Heart left ventricle (tissue), 16 donors: ENCODE measurements at places on chromosomes 2 and 18. TPM values are rescaled to one million over a fixed set of nuclear protein-coding genes. Genes with fewer than 3 reads are reported as not detected.

Gene GPR45
- total RNA-seq, result not detected

Gene FAM161A
- 2.6 TPM for total RNA-seq

DNA sequence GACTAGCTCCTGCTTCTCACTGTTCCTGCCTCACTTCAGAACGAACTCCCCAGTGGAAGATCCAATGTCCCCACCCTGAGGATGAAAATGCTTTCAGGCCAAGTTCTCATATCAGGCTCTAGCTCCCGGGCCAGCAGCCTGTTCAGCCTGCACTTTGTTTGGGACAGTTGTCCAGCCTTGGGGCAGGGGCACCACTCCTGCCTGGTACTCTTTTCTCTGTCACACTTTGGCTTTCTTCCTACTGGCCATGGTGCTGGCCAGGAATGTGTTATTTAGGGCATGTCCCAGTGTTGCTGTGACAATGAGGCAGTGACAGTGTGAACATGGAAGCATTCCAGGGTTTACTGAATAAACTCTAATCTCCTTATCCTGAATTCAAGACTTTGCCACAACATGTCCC is 154.1 kb downstream of the GALNT14 start:
- no peaks in the 10 kb centered on the region for H3K36me3 ChIP-seq
- no peak overlapping the region for H3K4me3 ChIP-seq
- peak overlapping the region; percentile 46 for H3K27ac ChIP-seq
- H3K4me1 ChIP-seq, result peaks cover 6% of the 10 kb centered on the region
- DNase-seq, result peak; percentile 22

Gene NRP2
- total RNA-seq, result 4.7 TPM

Gene APOB
- 11.3 TPM for total RNA-seq

DNA sequence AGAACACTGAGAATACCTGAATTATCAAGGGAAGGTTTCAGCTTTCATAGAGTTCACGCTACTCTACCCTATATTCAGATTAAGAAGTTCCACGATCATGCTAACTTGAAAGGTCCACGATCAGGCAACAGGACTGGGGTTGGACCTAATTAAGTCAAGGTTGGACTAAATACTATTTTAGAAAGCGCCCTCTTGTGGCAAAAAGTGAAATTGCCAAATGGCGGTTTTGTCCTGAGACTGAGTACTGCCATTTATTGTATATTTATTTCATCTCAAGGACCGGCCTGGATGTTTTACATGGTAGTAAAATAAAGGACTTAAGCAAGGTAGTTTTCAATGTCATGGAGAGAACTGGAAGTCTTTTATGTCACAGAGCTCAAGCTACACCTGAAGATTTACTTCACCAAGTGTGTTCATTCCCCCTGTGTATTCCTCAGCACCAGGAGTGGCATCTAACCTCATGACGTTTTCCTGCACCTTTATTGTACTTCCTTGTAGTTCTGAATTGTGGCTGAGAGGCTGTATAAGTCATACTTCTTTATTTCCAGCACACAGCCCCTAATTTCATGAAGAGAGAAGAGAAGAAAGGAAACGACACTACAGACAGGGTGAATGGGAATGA is 56.8 kb downstream of the SRD5A2 start:
- no peaks in the 10 kb centered on the region for H3K36me3 ChIP-seq
- H3K27ac ChIP-seq, result no peak overlapping the region
- H3K4me3 ChIP-seq, result no peak overlapping the region

- no peak overlapping the region for H3K4me3 ChIP-seq
- no peaks in the 10 kb centered on the region for H3K4me1 ChIP-seq
- H3K27ac ChIP-seq, result peak overlapping the region; percentile 14
- DNase-seq, result no peak
These were observed 141.4 kb upstream of the LTBP1 start for GRCh38 chr2:32805104-32806095.

DNA sequence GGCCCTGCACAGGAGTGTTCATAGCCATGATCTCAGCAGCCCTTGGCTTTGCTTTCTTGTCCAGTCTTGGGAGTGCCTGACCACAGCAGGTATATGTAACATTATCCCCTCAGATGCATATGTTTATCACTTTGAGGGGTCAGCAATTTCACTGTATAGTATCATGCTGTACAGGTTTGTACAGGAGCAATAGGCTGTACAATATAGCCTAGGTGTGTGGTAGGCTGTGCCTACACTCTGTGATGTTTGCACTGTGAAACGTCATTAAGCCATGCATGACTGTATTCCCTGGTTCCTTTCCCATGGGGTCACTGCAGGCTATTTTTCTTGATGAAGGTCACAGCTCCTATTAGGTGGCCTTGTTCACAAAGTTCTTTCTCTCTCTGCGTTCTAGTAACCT is 4.7 kb upstream of the IL36G start:
- peaks cover 15% of the 10 kb centered on the region for H3K27me3 ChIP-seq
- no peaks in the 10 kb centered on the region for H3K36me3 ChIP-seq
- no peak overlapping the region for H3K4me3 ChIP-seq
- no peaks in the 10 kb centered on the region for H3K4me1 ChIP-seq
- DNase-seq, result no peak
- no peak overlapping the region for H3K27ac ChIP-seq

Gene SLC8A1
- total RNA-seq, result 713 TPM

Gene POU3F3
- total RNA-seq, result not detected

- no peaks in the 10 kb centered on the region for H3K4me1 ChIP-seq
- DNase-seq, result no peak
- no peaks in the 10 kb centered on the region for H3K36me3 ChIP-seq
- H3K4me3 ChIP-seq, result no peak overlapping the region
- H3K27me3 ChIP-seq, result peaks cover 6% of the 10 kb centered on the region
- no peak overlapping the region for H3K27ac ChIP-seq
These were observed 238.4 kb downstream of the ACTR3 start for GRCh38 chr2:114128263-114128662.

Gene CIDEA
- not detected for total RNA-seq

DNA sequence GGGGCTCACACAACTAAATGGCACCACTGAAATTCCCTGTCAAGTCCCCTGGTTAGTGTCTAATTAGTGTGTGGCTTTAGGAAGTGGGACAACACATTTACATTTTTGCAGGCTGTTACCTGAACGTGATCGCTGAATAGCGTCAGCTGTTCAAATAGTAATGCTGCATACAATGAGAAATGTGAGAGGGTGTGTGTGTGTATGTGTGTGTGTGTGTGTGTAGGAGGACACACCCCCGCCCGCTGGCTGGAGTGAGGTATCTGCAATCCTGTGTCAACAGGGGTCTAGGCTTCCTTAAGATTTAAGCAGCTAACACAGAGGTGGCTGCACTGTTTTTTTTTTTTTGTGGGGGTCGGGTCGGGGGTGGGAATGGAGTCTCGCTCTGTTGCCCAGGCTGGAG is 4.8 kb upstream of the LYPD6B start:
- no peak for DNase-seq
- no peaks in the 10 kb centered on the region for H3K36me3 ChIP-seq
- no peaks in the 10 kb centered on the region for H3K4me1 ChIP-seq
- no peak overlapping the region for H3K4me3 ChIP-seq
- H3K27ac ChIP-seq, result no peak overlapping the region
- H3K27me3 ChIP-seq, result peaks cover 11% of the 10 kb centered on the region

DNA sequence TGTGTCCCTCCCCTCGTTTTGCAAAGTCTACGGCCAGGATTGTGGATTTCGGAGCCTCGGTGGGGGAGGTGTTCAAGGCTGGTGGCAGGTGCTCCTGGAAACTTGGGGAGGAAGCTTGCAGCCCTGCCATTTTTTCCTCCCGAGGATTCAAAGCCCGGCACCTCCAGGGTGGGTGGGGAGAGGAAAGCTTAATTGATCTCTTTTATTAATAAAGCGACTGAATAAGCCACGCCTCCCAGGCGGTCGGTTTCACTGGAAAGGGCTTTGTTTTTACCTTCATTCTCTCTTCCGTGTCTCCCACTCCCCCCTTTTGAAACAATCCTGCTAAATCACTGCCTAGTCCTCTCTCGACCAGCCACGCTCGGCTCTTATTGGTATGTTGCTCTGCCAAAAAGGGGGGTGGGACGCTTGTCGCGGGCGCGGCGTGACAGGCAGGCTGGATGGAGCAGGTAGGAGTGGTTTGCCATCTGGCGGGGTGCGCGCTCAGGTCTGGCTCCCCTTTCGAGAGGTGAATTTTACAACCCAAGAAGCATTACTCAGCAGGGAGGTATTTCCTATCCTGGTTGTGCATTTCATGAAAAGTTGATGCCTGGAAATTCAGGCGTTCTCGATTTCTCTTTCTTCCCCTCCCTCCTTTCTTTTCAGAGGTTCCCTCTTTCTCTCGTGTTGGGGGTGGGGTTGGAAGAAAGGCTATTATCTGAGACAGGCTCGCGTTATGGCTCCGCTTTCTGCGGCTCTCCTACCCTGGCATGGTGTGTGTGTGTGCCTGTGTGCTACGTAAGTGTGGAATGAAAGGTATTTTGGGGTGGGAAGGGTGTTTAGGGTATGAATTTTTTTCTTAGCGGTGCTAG is 1.4 kb downstream of the NEDD4L start:
- peak overlapping the region; percentile 84 for H3K4me3 ChIP-seq
- peaks cover 6% of the 10 kb centered on the region for H3K4me1 ChIP-seq
- H3K27ac ChIP-seq, result no peak overlapping the region
- no peaks in the 10 kb centered on the region for H3K36me3 ChIP-seq
- no peaks in the 10 kb centered on the region for H3K27me3 ChIP-seq
